Hypothalamus (tissue), 51 donors: ENCODE measurements at places on chromosomes 11 and 22.

GRCh38 chr11:119888119-119888518, 159.1 kb upstream of the NECTIN1 start:
- no peak for DNase-seq

GRCh38 chr11:130456286-130456685, 7.8 kb downstream of the ADAMTS15 start:
- no peak for DNase-seq

GRCh38 chr11:79006854-79007253, 432.2 kb upstream of the NARS2 start:
- no peak for DNase-seq

DNA sequence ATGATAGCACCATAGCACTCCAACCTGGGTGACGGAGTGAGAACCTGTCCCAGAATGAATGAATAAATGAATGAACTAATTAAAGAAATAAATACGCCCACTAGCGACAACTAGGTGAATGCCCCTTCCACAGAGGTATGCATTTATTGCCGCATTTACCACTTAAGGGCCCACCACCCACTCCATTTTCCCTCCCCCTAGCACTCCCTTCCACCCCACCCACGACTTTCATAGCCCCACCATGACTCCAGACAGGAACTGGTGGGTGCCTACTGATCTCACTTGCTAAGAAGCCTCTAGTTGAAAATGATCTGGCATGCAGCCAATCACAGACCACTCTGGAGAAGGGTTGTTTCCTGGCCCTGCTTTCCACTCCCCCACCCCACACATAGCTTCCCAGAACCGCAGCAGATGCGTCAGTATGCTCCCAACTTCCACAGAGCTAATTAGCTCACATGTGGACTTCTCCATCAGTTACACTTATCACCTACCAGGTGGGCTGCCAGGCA, 167.6 kb downstream of the WT1 start:
- DNase-seq, result no peak
